NCI-H1092 treated with DMSO at 0.1 percent for 48 hours (cell line): ENCODE measurements at places on chromosomes 7 and 10.
A peak's percentile ranks its signal among the peaks of the same experiment; 100 is the strongest.

GRCh38 chr7:68730194-68730593, 868.1 kb upstream of the AUTS2 start:
- peak; percentile 69 for DNase-seq

GRCh38 chr7:75937958-75938786, 23.2 kb downstream of the POR start:
- no peak for DNase-seq

- DNase-seq, result no peak
Observed at GRCh38 chr10:5614155-5614721, 52.2 kb downstream of the ASB13 start.

DNA sequence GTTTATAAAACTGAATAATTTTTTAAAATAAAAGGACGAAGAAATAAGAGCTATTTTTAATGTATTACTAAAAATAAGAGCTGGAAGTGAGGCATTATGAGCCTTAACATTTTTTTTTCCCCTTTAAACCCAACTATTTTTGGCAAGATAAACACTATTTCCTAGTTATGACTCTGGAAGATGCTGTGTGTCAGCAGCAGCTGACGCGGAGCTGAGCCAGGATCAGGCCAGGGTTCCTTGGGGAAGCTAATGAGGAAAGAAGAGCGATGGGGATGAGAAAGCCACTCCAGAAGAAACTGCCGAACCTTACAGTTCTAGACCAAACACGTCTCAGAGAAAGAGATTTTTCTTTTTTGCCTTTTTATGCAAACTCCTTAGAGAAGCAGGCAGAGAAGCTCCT, 85.9 kb downstream of the USP6NL start:
- DNase-seq, result no peak

DNA sequence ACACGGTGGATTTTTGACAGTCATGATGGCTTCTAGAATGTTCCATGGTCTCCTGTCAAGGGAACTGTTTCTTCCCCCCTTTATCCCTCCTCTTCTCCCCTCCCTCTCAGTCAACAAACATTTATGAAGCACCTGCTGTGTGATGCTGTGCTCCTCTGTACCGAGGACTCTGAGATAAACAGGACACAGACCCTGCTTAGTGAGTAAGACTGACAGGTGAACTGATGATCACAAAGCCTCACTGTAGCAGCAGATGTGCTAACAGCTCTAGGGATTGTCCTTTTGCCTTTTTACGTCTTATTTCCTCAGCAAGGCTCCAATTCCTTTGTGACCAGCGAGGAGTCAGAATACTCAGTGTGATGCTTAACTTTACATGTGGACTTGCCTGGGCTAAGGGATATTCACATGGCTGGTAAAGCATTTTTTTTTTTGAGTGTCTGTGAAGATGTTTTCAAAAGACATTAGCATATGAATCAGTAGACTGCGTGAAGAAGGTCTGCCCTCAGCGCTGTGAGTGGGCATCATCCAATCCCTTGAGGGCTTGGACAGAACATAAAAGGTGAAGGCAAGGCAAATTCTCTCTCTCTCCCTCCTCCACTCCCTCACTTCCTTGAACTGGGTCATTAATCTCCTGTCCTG, 170.1 kb downstream of the ADRA2A start:
- DNase-seq, result no peak

- no peak for DNase-seq
Observed at GRCh38 chr10:6817770-6818169, 237.7 kb upstream of the PRKCQ start.

DNA sequence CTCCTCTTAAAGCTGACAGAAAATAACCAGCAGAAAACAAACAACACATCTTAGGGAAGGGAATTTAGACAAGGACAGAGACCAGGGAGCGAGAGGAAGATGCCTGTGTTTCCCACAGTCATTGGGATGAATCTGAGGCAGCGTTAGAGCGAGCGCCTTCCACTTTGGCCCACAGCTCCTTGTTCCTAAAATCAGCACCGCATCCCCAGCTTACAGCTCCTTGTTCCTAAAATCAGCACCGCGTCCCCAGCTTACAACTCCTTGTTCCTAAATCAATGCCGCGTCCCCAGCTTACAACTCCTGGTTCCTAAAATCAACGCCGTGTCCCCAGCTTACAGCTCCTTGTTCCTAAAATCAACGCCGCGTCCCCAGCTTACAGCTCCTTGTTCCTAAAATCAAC, 593.3 kb downstream of the PTPRN2 start:
- DNase-seq, result no peak
